IPS-NIHi11 (cell line): ENCODE measurements at places on chromosomes 3 and 15.
A peak's percentile ranks its signal among the peaks of the same experiment; 100 is the strongest.

GRCh38 chr3:64586952-64587351, 100.8 kb downstream of the ADAMTS9 start:
- DNase-seq = no peak

DNA sequence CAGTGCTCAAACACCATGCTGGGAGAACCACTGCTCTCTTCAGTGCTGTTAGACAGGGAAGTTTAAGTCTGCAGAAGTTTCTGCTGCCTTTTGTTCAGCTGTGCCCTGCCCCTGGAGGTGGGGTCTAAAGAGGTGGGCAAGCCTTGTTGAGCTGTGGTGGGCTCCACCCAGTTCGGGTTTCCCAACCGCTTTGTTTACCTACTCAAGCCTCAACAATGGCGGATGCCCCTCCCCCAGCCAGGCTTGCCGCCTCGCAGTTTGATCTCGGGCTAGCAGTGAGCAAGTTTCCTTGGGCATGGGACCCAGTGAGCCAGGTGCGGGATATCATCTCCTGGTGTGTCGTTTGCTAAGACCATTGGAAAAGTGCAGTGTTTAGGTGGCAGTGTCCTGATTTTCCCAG, 670.2 kb upstream of the ALCAM start:
- DNase-seq = no peak

GRCh38 chr15:43749690-43750345, 3.6 kb downstream of the PDIA3 start:
- no peak for DNase-seq

- DNase-seq = peak; percentile 98
Observed at GRCh38 chr3:40452876-40453730, 4.0 kb upstream of the RPL14 start.

- DNase-seq = peak; percentile 68
Observed at GRCh38 chr15:60396958-60397771, 621 bp downstream of the ANXA2 start.

GRCh38 chr3:11373654-11374053, 101.5 kb downstream of the ATG7 start:
- no peak for DNase-seq

GRCh38 chr3:120496278-120497002, 45.6 kb upstream of the FSTL1 start:
- DNase-seq = no peak
